ENCODE measurements at places on chromosomes 6 and 20.

- no peak for DNase-seq
Measured at GRCh38 chr6:53440336-53440945, 91.7 kb upstream of the ELOVL5 start.

DNA sequence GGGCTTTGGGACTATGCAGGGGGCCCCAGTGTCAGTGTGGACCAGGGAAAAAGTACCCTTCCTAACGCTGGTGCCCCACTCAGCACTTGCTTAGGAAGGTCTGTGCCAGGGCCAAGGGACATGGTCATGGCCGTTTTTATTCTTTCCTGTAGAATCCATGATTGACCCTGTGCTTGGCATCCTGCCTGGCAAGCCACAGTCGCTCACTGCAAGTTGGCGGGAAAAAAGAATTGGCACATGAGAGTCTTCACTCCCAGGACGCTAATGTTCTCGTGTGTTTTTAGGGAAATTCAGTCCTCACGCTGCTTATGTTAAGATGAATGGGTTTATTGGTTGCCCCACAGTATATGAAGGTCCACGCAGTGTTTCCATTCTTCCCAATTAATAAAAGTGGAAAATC, 253.4 kb downstream of the CDH4 start:
- DNase-seq = no peak

DNA sequence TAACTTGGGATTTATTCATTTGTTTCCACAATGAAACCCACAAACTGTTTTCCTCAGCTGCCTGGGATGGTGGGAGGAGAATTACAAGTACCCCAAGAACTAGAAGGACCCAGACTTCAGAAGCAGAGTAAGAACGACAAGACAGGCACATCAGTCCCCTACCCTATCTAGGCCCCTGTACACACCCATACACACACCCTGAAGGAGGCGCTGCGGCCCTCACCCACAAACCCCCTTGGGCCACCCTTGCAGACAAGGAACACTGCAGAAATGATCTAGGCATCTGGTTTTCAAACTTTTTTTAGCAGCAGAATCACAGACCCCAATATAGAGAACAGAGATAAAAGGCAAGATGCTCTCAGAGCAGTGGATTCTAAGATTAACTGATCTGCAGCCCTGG, 55.0 kb downstream of the TRERF1 start:
- DNase-seq = no peak

DNA sequence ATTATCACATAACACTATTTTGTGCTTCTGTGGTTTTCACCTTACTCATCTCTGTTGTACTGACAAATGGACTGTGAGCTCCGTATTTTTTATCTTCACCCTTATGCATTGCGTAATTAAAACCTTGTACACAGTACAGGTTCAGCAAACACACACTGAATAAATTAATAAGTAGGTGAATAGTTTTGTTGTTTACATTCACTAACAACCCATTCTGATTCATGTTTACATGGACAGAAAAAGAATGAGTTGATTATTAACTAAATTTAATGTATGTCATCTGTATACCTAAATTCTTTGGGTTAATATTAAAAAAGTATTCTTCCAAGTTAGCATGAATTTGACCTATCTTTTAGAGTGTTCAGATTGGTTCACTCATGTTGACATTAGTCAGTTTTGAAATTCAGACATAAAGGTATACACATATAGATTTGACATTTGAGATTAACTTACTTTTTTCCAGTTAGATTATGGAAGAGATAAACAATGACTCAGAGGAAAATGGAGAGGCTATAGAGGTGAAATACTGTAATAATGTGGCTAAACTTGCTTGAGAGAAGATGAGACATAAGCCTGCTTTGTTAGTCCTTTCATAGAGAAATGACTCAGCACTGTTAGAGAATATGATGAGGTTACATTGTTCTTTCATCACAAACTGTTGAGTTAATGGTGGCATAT, 541.7 kb upstream of the FLRT3 start:
- no peak for DNase-seq

- no peak for DNase-seq
Measured at GRCh38 chr20:51026269-51026668, 3.4 kb upstream of the KCNG1 start.
